ENCODE measurements at places on chromosomes 11 and 22.

DNA sequence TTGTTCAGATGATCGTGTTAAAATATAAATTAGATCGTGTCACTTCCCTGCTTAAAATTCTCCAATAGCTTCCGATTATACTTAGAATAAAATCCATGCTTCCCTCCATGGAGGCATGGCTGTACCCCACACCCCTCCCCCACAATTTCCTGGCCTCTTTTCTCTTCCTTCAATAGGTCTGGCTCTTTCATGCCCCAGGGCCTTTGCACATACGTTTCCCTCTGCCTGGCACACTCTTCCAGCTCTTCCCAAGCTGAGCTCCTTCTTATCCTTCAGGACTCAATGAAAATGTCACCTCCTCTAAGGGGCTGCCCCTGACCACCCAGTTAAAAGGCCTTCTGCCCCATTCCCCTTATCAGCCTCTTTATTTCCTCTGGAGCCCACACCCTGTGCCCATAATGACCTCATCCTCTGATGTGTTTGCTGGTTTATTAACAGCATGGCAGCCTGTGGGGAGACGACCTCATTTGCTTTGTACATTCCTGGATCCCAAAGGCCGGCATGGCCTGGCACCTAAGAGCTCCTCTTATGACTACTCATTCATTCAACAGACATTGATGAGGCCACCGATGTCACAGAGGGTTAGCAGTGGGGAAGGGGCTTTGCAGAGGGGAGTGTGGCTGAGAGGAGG, 9.0 kb upstream of the FLRT1 start:
- DNase-seq: no peak

GRCh38 chr11:65288706-65289536, 25.7 kb upstream of the CDC42EP2 start:
- no peak for DNase-seq

DNA sequence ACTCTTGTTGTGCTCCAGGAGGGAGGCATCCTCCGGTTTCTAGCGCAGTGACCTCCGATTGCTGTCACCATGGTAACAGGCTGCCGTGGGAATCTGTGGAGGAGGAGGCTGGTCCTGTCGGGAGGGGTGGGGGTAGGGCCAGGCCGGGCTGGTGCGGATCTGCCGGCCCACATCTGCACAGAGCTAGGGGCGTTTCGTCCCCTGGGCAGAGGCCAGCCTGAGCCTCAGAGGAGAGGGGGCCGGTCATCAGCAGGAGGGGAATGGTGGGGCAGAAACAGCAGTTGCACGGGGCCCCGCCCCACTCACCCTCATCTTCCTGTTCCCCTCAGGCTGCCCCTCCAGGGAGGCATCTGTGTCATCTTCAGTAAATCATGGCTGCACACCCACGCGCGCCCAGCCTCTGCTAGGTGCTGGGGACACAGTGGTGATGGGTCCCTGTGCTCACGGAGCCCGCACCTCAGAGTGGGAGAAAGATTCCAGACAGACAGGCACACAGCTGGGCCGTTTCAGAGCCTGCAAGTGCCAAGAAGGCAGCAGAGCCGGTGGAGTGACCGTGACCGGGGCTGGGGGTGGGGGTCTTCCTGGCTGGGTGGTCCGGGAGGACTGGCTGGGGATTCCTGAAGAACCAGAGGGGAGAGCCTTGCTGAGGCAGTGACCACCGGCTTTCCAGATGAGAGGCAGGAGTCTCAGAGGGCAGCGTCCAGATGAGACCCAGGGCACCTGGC, 120.5 kb downstream of the CACNA1I start:
- peak; percentile 77 for DNase-seq

DNA sequence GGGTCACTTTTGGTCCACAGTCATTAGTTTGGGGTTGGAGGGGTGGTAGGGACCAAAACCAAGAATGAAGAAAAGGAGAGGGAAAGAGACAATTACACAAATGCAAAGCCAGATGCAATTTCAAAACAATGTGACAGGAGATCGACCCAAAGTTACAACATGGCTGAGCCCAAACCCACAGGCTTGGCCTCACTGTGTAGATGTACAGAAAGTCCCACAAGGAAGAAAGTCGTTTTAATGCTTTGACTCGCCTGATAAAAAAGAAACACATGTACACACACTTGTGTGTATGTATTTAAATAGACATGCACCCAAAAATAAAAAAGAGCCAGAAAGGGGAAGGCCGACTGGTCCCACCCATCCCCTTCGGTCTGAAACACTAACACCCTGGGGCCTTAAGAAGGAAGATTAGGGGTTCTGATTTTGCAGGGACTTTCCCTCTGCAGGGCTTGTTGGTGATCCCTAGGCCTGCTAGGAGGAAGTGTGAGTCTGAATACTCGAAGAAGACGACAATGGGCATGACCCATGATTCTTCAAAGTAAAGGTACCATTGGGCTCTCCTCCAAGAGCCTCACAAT, 104.1 kb downstream of the ETS1 start:
- DNase-seq: peak; percentile 62

GRCh38 chr11:7892059-7892699, 38.9 kb downstream of the OR10A6 start:
- DNase-seq: no peak

- no peak for DNase-seq
Observed at GRCh38 chr11:120339394-120339890, 3.2 kb downstream of the ARHGEF12 start.

GRCh38 chr11:60985991-60986915, 14.8 kb downstream of the CD6 start:
- peak; percentile 98 for DNase-seq

GRCh38 chr11:119196833-119197483, 9.2 kb upstream of the CBL start:
- peak; percentile 83 for DNase-seq

DNA sequence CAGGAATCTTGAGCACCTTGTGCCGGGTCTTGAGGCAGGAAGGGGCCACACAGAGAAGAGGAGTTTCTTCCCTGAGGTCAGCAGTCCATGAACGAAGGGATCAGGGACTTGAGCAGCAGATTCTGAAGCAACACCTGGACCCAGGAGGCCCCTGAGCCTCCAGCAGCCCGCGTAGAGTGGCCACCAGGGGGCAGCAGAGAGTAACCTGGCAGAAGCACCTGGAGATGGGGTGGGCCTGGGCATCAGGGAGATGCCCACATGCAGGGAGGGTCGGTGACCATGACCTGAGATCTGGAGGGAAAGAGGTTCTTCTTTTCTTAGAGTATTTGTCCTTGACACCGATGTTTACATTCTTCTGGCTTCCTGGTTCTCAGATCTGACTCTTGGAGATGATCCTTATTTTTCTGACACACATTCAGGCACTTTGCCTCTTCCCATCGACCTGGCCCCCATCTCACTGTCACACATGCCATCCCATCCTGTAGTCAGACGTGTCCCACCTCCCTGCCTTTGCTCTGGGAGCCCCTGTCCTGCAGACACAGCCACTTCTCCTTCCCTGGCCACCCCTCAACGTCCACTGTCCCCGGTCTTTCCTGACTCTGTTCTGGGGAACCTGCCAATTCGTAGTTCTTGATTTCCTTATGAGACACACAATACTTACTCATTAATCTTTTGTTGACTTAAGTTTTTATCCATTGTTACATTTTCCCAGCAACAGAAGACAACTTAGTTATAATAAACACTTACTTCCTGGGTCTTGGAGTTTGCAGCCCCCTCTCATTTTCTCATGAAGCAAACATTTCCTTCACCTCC, 66.5 kb downstream of the GGTLC2 start:
- peak; percentile 85 for DNase-seq

DNA sequence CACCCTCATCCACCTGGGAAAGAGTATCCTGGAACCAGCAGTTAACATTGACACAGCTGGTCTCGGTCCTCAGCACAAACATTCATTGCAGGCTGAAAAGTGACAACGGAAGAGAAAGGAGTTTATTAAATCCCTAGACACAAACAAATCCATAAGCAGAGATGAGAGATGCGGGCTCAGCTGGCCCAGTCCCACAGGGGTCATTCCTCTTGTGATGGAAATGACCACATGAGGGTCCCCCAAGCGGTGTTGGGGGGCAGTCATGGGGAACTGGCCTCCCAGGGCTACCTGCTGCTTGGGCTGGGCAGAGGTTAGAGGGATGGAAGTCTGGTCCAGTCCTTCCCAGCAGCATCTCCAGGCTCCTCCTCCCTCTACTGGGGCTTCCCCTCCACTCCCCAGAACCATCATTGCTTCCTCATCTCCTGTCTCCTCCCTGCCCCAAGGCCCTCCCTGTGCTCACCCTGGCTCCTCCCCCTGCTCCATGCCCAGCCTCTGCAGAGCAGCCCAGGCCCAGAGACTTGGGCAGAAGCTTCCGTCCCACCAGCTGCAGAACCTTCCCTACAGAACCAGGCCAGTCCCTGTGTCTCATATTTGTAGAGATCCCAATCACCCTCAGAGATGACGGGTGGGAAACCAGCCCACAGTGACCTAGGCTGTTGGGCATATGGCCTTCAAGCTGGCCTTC, 5.4 kb upstream of the IGLL5 start:
- peak; percentile 37 for DNase-seq

DNA sequence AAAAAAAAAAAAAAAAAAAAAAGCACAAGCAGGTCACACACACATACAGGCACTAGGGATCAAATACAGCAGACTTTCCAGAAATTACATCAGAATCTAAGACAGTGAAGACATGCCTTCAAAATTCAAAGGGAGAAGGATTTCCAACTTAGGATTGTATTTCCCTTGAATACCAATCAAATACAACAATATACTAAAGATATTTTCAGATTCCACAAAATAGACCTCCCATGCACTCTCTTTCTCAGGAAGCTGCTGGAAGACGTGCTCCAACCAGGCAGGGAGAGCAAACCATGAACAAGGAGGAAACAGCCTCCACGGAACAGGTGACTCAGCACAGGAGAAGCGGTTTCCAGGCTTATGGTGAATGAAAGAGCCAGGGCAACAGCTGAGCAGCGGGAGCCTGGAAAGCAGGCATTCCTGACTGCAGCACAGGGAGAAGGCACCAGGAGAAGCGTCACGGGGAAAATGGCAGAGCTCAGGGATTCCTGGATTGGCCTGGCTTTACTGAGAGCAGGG, 32.0 kb downstream of the TMEM184B start:
- DNase-seq: no peak

- DNase-seq: no peak
Observed at GRCh38 chr11:63554877-63555223, 8.3 kb downstream of the PLAAT2 start.

DNA sequence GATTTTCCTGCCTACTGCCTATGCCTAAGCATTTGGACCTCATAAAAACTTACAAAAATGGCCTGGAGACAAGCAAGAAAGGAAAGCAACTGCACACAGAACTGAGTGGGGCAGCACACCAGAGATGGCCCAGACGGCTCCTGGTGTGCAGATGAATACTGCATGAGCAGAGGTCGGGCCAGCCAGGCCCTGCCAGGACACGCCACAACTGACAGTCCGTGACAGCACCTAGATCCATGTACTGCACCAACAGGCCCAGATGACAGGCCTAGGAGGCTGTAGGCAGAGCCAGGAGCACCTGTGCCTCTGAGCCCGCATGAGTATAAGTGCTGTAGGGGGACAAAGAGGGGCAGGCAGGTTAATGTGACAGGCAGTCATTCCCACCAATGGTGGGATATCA, 160.2 kb downstream of the IGLL1 start:
- no peak for DNase-seq

- DNase-seq: peak; percentile 77
Observed at GRCh38 chr11:35077709-35078469, 61.1 kb upstream of the CD44 start.

- DNase-seq: peak; percentile 80
Observed at GRCh38 chr11:62546244-62546928, at the start of gene AHNAK. TSS of gene AHNAK (minus strand) at chr11:62546806. CDS start at chr11:62536098, 10,708 bp downstream.

- DNase-seq: no peak
Observed at GRCh38 chr11:44633641-44634040, 68.2 kb downstream of the CD82 start.

GRCh38 chr11:109527496-109527895, 105.5 kb downstream of the C11orf87 start:
- DNase-seq: no peak

- DNase-seq: no peak
Observed at GRCh38 chr22:43860831-43861230, 1.5 kb downstream of the SULT4A1 start.

- no peak for DNase-seq
Observed at GRCh38 chr11:134071766-134072402, 3.0 kb downstream of the JAM3 start.

- no peak for DNase-seq
Observed at GRCh38 chr11:61636676-61637075, 43.5 kb upstream of the DAGLA start.

GRCh38 chr22:40413873-40414272, 43.5 kb downstream of the SGSM3 start:
- no peak for DNase-seq

DNA sequence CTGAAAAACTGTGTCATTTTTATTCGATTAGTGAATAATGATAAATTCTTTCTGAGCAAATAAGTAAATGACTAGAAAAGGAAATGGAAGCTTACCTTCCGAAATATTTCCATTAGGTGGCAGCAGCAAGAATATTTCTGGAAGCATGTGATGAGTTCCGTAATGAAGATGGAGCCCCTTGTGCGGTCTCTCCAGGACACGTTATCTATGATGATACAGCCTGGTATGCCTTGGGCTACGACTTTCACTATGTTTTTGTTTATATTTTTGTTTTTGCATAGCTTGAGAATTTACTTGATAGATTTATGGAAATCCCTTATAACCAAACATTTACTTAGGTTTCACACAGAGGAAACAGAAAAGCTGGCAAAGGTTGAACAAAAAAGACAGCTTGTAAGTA, 25.7 kb downstream of the CASP5 start:
- no peak for DNase-seq

GRCh38 chr11:6737872-6738466, 33.8 kb downstream of the OR2AG2 start:
- DNase-seq: peak; percentile 86

DNA sequence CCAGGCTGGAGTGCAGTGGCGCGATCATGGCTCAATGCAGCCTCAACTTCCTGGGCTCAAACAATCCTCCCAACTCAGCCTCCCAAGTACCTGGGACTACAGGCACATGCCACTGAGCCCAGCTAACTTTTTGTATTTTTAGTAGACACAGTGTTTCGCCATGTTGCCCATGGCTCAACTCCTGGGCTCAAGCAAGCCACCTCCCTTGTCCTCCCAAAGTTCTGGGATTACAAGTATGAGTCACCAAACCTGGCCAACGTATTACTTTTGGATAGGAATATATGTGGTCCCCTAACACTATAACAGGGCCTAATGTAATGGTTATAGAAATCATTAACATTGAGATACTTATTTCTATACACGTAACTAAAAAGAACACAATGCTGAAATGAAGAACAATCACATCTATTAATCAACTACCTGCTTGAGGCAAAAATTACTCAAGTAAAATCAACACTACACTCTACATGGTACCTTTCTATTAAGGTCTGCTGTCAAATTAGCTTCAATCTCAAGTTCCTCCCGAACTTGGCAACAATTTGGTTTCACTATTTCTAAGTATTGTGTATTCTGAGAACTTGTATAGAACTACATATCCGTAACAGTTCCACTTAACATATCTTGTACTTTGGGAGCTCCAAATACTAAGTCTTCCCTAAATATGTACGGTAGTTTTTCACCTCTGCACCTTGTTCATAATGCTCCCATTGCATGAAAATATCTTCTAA, 124.9 kb downstream of the FCHSD2 start:
- DNase-seq: no peak

Data from activated CD8-positive, alpha-beta T cell treated with anti-CD3 and anti-CD28 coated beads for 36 hours (primary cell).